Suprapubic skin (tissue), 4 donors: ENCODE measurements at places on chromosomes 4 and X.
A peak's percentile ranks its signal among the peaks of the same experiment; 100 is the strongest.

- no peaks in the 10 kb centered on the region for H3K27me3 ChIP-seq
- no peaks in the 10 kb centered on the region for H3K4me1 ChIP-seq
- no peak overlapping the region for H3K27ac ChIP-seq
- no peak for DNase-seq
- peaks cover 21% of the 10 kb centered on the region for H3K36me3 ChIP-seq
Observed at GRCh38 chr4:67522851-67523671, 22.2 kb downstream of the CENPC start.

DNA sequence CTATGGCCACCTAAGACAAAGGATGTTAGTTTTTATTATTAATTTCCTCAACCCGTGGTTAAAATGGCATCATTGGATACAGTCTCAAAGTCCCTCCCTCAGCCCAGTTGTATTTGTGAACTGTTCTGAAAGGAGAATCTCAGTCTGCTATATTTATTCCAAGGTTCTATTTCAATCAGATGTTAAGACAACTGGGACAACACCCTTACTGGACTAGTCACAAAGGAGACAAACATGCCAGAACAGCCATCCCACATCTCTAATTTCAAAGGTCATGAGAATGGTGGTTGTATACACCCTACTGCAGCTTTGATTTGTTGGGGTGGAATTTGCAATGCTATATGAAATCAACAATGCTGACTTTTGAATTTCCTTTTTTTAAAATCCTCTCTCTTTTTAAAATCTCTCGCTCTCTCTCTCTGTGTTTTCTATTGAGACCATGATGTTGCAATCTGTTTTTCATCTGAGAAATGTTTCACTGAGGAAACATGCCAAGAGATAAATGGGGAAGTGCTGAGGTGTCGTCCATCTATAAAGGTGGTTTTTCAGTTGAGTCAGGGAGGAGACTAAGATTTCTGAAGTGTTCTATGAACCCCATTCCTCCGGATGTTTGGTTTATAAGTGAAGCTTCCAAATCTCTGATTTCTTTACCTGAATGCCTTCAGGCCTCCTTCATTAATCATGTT lies 201.5 kb upstream of the GATB start:
- H3K4me3 ChIP-seq: no peak overlapping the region
- no peaks in the 10 kb centered on the region for H3K27me3 ChIP-seq
- peak overlapping the region; percentile 57 for H3K27ac ChIP-seq
- no peaks in the 10 kb centered on the region for H3K36me3 ChIP-seq

DNA sequence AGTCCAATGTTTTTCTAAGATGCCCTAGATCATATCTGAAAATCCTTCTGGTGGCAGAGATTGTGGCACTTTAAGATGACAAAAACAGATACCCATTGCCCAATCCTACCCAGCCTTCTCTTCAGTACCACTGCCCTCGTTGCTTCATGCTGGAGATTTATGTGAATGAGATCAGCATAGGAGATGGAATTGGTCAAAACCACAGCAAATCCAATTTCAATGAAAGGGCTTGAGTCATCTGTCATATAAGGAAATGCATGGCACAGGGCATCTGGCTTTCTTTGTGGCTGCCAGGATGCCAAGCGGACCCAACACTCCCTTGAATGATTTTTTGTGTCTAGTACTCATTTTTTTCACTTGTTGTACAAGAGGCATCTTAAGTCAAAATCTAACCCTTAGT lies 16.8 kb downstream of the AFF2 start:
- DNase-seq: no peak
- no peaks in the 10 kb centered on the region for H3K4me1 ChIP-seq
- no peak overlapping the region for H3K4me3 ChIP-seq
- H3K27me3 ChIP-seq: no peaks in the 10 kb centered on the region

DNA sequence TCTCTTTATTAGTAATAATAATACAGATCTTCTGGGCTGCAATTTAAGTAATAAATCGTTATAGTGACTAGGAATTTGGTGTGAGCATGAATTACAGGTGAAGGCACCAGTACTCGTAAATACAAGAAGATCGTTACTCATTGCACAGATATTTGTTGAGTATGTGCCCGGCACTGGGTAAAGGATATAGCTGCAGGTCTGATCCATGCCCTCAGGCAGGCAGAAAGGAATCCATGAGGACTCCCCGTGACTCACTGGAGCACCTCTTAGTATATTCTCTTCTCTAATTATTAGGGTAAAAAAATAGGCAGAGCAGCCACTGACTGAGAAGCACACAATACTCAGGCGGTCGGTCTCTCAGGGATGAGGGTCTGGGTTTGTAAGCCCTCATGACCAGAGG lies 868.3 kb downstream of the RAB28 start:
- no peaks in the 10 kb centered on the region for H3K4me1 ChIP-seq
- no peaks in the 10 kb centered on the region for H3K36me3 ChIP-seq
- no peak overlapping the region for H3K27ac ChIP-seq
- DNase-seq: no peak
- no peak overlapping the region for H3K4me3 ChIP-seq

GRCh38 chrX:39805022-39805421 lies 292.7 kb downstream of the BCOR start:
- H3K4me3 ChIP-seq: no peak overlapping the region
- H3K27ac ChIP-seq: no peak overlapping the region
- no peak for DNase-seq
- H3K36me3 ChIP-seq: no peaks in the 10 kb centered on the region

GRCh38 chrX:154333837-154334271 lies 38.3 kb downstream of the TKTL1 start:
- H3K4me3 ChIP-seq: no peak overlapping the region
- no peaks in the 10 kb centered on the region for H3K36me3 ChIP-seq
- no peaks in the 10 kb centered on the region for H3K4me1 ChIP-seq
- H3K27ac ChIP-seq: no peak overlapping the region

DNA sequence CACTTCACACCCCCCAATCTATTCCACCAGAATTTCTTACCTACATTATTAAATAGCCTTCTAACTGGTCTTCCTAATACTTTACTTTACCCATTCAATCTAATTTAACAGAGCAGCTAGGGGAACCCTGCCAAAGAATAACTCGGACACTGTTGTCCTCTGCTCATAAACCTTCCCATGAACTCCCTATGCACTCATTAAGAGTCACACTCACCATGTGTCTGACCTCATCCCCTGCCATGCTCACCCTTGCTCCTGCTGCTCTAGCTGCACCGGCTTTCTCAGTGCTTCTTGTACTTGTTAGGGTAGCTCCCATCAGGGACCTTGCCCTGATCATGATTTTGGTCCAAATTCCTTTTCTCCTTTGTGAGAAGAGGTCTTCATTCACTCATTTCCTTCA lies 54.6 kb upstream of the GUCY1A1 start:
- no peak overlapping the region for H3K27ac ChIP-seq
- H3K4me3 ChIP-seq: no peak overlapping the region
- no peaks in the 10 kb centered on the region for H3K36me3 ChIP-seq

- H3K36me3 ChIP-seq: no peaks in the 10 kb centered on the region
- H3K4me3 ChIP-seq: no peak overlapping the region
Observed at GRCh38 chr4:4333265-4333706, 43.2 kb downstream of the ZBTB49 start.
